Gastrocnemius medialis (tissue), 4 donors: ENCODE measurements at places on chromosomes 6 and 20. TPM values are rescaled to one million over a fixed set of nuclear protein-coding genes. Genes with fewer than 3 reads are reported as not detected.

Gene CLVS2
- total RNA-seq = 0.88 TPM

Gene GHRH
- total RNA-seq = not detected

Gene SLC17A1
- not detected for total RNA-seq

- DNase-seq = no peak
Measured at GRCh38 chr6:32941214-32941768, 463 bp upstream of the HLA-DMB start.

- DNase-seq = no peak
Measured at GRCh38 chr6:159953091-159953601, 15.7 kb upstream of the IGF2R start.

GRCh38 chr20:61373956-61374545, 122.0 kb downstream of the CDH4 start:
- no peak for DNase-seq

GRCh38 chr6:125201961-125202729, 48.6 kb downstream of the TPD52L1 start:
- no peak for DNase-seq

GRCh38 chr20:17316316-17317038, 89.6 kb downstream of the PCSK2 start:
- no peak for DNase-seq
